ENCODE measurements at places on chromosomes 2 and 18.

- peak; percentile 70 for DNase-seq
Observed at GRCh38 chr2:134683561-134684112, 35.2 kb downstream of the TMEM163 start.

GRCh38 chr2:215831296-215831913 lies 181.9 kb downstream of the MREG start:
- peak; percentile 70 for DNase-seq

GRCh38 chr2:207813221-207813916 lies 43.7 kb upstream of the FZD5 start:
- DNase-seq, result no peak

DNA sequence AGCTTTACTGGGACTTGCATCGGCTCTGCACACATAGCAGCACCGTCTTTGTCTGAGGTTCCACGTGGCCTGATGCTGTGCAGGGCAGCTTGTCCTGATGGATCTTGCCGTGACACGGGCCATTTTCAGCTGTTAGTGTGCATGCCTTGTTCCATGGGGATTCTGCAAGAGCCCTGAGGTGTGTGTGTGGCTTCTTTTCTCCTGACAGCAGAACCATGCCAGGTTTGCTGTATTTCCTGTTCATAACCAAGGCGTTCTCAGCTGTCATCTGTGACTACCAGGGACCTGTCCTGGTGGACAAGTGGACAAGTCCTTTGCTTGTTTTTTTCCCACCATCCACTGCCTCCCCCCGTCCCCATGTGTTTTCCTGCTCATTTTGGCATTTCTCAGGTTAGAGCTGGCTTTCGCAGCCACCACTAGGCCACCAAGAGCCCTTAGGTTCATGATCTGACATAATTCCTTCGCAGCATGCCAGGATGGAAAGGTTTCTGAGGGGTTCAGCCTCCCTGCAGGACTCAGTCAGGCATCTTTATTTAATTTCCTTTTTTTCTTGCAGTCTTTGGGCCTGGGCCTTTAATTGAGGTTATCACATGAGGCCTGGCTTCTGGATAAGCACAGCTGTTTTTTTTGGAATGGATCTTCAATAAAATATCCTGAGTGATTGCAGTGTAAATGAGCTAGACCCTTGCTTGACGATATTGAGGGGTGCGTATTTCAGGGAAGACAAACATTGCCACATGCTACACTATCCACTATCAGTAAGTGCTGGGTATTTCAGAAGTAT lies 139.4 kb downstream of the NCK2 start:
- DNase-seq, result no peak

DNA sequence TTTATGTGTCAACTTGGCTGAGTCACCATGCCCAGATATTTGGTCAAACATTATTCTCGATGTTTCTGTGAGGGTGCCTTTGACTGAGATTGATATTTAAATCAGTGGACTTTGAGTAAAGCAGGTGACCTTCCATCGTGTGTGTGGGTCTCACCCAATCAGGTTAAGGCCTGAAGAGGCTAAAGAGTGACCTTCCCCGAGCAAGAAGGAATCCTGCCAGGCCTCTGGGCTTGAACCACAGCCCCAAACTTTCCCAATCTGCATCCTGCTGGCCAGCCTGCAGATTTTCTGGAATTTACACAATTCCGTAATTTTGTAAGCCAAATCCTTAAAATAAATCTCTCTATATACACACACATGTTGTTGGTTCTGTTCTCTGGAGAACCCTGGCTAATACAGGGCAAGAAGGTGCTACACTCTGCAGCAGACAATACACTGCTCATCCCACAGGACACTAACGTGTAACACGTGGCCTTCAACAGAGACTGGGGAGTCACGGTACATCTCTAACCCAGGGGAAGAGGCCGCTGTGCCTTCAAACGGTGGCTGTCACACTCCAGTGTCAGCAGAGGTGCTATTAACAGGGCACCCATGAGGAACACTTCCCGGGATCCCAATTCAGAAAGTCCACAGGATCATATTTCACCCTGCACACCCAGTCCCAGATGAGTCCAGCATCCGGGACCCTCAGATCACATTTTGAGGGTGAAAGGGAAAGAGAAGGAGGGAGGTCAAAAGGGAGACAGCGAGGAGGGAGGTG lies 113.1 kb upstream of the ID2 start:
- no peak for DNase-seq

- DNase-seq, result peak; percentile 96
Observed at GRCh38 chr2:38572167-38572566, 30.6 kb downstream of the HNRNPLL start.

- DNase-seq, result no peak
Observed at GRCh38 chr18:35597758-35598157, 16.2 kb downstream of the GALNT1 start.

Data from suppressor macrophage (primary cell).